ENCODE measurements at places on chromosomes 1 and 21.

DNA sequence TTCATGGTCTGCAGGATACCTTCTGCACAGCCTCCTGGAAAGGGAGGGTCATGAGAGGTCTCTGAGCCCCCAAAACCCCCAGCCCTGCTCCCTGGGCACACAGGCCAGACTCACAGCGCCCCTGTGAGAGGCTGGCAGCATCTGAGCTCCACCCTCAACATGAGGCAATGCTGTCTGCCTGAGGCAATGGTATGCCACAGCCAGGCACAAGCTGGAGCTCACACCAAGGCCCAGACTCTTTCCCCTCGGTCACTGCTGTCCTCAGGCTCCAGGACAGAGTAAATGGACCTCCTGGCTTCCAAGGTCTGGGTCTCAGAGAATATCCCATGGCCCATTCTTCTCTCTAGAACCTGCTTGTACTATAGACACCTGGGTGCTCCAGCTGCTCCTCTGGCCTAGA lies 17.2 kb downstream of the MEF2D start:
- DNase-seq: no peak

DNA sequence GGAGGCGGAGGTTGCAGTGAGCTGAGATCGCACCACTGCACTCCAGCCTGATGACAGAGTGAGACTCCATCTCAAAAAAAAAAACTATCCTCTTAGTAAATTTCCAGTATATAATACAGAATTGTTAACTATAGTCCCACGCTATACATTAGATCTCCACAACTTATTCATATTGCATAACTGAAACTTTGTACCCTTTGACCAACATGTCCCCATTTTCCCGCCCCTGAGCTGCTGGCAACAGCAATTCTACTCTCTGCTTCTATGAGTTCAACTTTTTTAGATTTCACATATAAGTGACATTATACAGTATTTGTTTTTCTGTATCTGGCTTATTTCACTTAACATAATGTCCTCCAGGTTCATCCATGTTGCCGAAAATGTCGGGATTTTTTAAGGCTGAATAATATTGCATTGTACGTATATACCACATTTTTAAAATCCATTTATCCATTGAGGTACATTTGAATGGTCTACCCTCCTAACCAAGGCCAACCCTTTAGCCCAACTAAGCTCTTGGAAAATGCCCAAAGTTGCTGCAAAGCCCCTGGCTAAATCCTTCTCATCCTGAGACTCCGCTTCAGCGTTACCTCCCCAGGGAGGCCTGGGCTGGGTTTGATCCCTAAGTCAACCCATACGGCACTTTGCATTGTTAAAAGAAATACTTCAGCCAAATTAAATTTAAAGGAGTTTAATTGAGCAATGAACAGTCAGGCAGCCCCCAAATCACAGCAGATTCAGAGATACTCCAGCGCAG lies 34.2 kb downstream of the NEK2 start:
- no peak for DNase-seq

- DNase-seq: no peak
Measured at GRCh38 chr1:36955016-36955415, 79.3 kb downstream of the GRIK3 start.

- DNase-seq: no peak
Measured at GRCh38 chr1:43673261-43673660, 23.3 kb downstream of the KDM4A start.
